ENCODE measurements at places on chromosomes 5 and 9.

DNA sequence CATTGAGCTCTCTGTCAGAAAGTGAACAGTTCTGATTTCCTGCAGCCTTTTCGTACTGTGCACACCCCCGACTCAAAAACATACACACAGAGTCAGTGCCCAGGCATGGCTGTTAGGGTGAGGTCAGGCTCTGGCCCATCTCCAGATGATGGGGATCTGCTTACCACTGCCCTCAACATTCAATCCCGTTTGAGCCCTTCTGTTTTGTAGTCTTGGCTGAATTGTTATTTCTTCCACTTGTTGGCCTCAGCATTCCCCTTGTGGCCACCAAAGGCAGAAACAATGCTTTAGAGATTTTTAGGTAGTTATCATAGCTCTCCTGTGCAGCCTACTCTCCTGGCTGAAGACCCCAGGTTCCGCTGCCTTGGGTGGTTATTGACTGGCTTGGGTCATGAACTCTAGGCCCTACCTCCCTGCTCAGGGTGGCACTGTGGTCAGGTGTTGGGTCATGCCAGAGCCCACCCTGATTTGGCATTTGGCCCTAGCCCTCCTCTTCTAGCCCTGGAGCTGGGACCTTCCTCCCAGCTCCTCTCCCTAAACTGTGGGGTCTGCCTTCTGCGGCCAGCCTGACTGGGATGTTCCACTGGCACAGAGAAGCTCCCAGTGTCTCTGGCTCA is 7.8 kb upstream of the MYOZ3 start:
- no peak for DNase-seq

GRCh38 chr9:90469435-90469834 is 173.2 kb downstream of the DIRAS2 start:
- no peak for DNase-seq

DNA sequence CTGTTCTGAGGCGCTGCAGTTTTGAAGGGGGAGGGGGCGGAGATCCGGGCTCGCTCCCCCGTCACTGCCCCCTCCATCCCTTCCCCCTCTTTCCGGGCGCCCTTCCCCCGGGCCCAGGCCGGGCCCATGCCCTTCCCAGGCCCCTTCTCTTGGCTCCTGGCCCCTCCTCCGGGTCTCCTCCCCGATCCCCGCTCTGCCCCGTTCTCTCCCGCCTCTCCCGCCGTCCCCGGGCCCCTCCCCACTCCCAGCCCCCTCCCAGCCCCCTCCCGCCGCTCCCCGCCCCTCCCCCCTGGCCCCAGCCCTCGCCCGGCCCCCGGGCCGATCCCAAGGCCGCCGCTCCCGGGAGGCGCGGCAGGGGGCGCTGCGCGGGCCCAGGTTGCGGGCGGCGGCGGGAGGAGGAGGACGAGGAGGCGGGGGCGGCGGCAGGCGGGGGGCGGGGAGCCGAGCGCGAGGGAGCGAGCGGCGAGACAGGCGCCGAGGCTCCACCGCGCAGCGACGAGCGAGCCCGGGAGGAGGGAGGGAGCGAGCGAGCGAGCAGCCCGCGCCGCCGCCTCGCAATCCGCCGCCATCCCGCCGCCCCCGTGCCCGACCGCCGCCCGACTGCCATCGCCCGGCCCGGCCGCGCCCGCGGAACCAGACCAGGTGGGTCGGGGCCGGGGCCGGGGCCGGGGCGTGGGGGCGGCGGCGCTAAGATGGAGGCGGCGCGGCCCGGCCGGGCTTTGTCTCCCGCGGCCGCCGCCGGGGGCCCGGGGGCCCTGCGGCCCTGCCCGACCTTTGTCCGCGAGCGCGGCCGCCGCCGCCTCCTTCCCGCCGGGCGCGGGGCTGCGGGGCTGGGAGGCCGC is at the start of gene PRRC2B:
TSS of gene PRRC2B (plus strand) at position 465 of the 842 bp plus-strand sequence. CDS start 36,059 bp downstream, outside the sequence.
- DNase-seq = peak; percentile 71

GRCh38 chr9:36056896-36057295 is 20.2 kb downstream of the RECK start:
- no peak for DNase-seq

GRCh38 chr5:20223451-20223850 is 235.5 kb upstream of the CDH18 start:
- DNase-seq = no peak

DNA sequence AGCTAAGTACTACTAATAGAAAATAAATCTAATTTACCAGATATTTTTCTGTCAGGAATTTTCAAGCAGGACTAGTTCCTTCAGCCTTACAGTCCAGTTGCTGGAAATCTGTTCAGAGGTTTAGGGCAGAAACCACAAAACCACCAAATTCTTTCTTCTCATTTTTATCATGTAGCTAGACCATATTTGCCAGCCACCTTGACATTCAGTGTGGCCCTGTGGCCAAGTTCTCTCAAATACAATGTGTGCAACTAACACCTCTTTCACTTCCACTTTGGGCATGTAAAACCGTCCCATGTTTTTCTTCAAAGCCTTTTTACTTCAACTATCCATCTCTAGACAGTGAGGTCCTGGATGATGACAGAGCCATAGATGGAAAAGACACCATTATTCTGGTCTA is 1133.2 kb upstream of the CDH18 start:
- no peak for DNase-seq

- DNase-seq = no peak
Observed at GRCh38 chr5:61202213-61202612, 39.9 kb upstream of the SMIM15 start.

- DNase-seq = no peak
Observed at GRCh38 chr9:131856105-131856504, 116.2 kb upstream of the RAPGEF1 start.

DNA sequence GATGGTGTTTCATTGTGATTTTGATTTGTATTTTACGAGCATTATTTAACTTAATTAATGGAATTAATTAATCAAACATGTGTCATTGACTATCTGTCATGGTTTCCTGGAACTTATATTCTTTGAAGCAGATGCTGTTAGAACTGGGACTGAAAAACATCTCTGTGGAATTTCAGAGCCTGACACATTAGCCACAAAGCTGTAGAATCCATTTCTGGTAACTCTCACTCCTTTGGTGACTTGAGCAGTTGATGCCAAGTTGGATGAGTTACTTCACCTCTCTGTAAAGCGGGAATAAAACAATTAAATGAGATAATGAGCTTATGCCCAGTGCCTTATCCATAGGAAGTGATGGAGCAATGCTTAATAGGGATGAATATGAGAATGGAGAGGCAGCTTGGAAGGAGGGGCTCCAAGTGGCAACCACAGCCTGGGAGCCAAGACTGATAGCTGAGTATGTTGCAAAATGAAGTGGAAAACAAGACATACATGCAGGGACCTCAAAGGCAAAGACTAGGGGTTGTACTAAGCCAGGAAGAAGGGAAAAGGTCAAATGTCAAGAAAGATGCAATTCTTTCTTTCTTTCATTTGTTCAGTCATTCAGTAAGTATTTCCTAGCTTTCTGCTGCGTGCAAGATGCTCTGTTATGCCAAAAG is 23.1 kb upstream of the ADRA1B start:
- no peak for DNase-seq

GRCh38 chr9:84212982-84213381 is 127.6 kb downstream of the SLC28A3 start:
- no peak for DNase-seq

- no peak for DNase-seq
Observed at GRCh38 chr5:150394131-150394530, 18.6 kb downstream of the CD74 start.

DNA sequence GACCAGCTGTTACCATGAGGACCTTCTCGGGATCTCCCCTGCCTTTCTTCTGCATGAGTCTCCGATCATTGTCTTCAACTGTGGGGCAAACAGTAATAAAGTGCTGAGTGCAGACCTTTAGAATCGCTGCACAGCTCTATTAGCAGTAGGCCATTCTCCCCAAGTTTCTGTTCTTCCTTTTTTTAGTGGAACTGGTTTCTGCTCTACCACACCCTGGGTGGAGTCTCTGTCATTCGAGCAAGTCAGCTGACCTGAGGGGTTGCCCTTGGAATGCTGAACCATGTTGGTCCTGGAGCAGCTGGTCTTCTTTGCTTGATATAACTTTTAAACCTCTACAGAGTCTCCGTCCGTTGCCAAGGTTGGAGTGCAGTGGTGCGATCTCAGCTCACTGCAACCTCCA is 33.4 kb upstream of the GNPDA1 start:
- no peak for DNase-seq

GRCh38 chr5:103234239-103234975 is 24.2 kb upstream of the MACIR start:
- no peak for DNase-seq

DNA sequence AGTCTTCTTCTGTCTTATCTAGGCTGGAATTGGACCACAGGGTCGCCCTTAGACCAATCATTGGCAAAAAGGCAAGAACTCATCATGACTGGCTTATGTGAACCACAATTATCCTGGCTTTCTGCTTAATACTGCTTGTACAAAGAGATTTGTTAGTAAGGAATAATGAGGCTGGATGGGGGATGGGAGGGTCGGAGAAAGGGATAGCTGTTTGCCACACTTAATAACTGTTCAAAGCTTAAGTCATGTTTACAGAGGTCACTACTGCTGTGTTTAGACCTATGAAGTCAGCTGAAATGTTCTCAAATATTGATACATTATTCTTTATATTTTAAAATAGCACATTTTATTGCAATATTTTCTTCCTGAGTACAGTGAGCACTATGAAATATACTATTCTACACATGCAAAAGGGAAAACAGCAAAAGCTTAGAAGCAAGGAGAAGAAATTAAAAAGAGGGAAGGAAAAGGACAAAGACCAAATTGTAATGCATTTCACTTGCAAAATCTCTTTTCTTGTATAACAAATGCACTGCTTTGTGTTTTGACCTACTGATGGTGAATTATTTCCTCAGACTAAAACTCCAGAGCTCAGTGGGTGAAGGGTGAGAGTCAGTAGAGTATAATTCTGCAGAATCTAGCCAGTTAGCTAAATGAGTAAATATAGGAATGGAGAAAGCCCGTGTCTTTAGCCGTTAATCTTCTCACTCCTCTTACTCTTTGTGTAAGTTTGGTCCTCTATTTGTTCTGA is 404.9 kb upstream of the ZNF608 start:
- no peak for DNase-seq

GRCh38 chr9:108108852-108109448 is 619.4 kb upstream of the KLF4 start:
- DNase-seq = peak; percentile 38

- no peak for DNase-seq
Observed at GRCh38 chr5:162995568-162995967, 441.8 kb upstream of the CCNG1 start.

- no peak for DNase-seq
Observed at GRCh38 chr5:156819537-156819936, 30.6 kb upstream of the PPP1R2B start.

DNA sequence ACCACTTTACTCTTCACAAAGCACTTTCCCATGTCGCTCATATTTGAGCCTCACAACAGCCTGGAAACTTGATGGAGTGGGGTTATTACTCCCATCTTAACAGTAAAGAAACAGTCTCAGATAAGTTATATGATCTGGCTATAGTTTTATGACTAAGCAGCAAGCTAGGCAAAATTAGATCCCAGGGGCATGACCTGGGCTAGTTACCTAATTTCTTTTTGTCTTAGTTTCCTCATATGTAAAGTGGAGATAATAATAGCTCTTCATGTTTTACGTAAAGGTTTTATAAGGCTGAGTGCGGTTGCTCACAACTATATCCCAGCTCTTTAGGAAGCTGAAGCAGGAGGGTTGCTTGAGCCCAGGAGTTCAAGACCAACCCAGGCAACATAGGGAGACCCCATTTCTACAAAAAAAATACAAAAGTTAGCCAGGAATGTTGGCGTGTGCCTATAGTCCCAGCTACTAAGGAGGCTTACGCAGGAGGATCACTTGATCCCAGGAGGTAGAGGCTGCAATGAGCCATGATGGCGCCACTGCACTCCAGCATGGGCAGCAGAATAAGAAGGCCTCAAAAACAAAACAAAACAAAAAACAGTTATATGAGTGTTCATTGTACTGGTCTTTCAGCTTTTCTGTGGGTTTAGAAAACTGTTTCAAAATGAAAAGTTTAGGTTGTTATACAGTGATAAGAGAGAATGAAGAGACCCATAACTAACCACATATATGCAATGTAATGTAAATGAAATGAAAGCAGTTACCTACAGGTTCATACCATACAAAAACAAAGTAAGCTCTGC is 6.5 kb upstream of the PLIN2 start:
- no peak for DNase-seq

- no peak for DNase-seq
Observed at GRCh38 chr5:17794815-17795214, 160.6 kb downstream of the TAF11L14 start.

DNA sequence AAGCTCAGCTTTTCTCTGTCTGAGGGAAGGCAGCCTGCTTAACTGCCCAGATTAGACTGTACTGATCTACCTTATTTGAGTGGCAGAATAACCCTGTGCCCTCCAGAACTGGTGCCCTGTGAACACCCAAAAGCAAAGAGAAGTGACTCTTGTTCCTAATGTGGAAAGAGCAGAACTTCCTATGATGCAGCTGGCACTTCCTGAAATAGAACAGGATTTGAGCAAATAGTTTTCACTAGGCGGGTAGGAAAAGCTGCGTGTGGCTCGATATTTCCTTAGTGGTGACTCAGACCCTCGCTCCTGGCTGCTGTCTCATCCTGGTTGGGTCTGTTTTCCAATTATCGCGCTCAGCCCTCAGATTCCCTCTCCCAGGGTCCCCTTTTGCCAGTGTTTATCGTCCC is 89.9 kb downstream of the SH3TC2 start:
- no peak for DNase-seq

GRCh38 chr5:83919071-83920041 is 198.7 kb upstream of the HAPLN1 start:
- no peak for DNase-seq

GRCh38 chr9:19895006-19895405 is 106.2 kb upstream of the SLC24A2 start:
- no peak for DNase-seq

Data from NCI-H1417 (cell line).